ENCODE measurements at places on chromosomes 6 and 20.

DNA sequence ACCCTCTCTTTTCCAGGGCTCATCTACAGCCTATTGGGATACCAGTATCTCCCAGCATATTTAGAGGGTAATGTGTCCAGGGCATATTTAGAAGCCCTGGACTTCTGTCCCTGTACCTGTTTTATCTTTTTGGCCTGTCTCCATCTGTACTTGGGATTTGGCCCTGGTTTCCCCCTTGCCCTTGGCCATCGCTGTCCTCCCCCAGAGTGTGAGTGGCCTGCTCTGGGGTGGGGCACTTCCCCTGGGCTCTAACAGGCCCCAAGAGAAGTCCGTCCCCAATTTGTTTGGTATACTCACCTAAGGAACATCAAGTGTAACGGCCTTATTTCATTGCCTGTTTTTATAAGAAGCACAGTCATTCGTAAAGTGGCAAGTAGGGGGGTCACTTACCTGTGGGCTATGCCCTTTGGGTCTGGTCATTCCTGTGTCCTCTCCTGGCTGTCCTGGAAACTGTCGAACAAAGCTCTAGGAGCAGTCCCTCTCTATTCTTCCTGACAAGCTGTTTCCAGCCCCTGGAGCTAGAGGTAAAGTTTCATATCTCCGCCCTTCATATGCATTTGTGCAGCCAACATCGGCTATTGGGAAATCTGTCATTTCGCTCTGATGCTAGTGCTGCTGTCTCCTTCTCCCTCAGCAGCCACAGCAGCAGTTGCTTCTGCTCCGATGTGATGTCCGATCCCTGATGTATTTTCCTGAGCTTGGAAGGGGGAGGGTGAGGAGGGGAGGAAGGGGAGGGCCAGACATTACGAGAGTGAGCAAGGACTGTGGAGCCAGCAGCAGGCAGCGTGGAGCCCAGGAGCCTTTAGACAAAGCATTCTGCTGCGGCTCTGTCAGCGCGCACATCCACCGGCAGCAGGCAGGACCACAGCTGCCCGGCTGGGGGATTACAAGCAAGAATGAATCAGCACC, 83.4 kb downstream of the TCP11 start:
- DNase-seq: no peak

DNA sequence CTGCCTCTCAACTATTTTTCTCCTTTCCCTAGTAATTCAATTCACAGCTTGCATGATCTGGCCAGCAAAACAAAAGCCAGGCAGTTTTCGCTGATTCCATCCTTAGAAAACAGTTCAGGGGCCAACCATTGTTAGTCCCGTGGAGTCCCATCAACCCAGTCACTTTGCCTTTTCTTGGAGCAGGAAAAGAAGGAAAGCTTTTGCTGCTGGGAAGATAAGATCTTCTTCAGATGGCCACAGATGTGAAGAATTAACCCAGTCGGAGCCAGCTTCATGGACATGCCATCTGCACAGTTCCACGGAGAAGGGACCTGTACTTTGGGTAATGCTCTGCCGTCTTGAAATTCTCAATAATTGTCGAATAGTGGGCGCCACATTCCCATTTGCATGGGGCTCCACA, 76.9 kb upstream of the TSHZ2 start:
- no peak for DNase-seq

DNA sequence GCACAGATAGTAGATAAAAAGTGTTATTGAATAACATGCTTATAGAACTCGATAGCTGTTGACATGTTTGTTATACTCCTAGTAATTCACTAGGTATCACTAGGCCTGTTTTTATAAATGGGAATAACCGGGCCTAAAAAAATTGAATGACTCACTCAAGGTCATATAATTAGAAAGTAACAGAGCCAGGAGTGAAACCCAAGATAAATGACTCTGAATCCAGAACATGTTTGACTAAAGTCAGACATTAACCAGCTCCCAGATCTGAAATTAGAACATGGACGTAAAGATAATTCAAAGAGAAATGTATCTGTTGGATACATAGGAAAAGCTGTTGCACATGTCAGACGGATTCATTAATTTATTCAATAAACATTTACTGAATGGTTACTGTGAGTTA, 26.9 kb downstream of the RGS17 start:
- no peak for DNase-seq

DNA sequence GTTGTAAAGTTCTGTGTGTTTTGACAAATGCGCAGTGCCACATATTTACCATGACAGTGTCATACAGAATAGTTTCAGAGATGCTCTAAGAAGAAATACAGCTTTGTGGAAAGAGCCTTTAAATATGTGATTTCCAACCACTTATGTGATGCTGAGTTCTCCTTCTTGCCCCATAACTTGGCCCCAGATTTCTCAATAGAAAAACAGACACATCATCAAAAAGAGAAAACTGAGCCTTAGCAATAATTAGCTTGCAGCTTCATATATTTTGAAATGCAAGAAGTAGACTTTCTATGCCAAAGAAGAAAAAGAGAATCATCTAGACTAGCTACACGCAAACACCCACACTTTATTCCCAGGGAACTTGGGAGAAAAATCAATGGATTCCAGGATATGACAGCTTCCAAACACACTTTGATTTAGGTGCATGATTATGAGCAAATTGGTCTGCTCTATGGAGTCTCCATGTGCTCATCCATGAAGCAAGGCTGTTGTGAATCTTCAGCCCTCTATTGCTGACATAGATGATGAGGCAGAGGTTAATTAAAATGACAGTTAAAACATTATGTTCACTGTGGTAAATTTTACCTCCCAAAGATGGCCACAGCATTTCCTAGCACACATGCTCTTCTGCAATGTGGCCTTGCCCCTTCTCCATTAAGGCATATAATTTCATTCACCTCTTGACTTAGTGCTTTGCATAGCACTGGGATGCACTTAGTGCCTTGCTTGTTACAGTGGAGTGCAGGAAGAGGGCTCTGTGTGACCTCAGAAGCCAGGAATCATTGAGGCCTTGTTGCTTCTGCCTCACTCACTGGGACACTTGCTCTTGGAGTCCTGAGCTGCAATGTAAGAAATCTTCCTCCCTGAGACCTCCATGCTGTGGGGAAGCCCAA, 174.6 kb downstream of the SYNDIG1 start:
- no peak for DNase-seq

- DNase-seq: no peak
Measured at GRCh38 chr6:47163536-47163935, 121.4 kb upstream of the ADGRF1 start.

DNA sequence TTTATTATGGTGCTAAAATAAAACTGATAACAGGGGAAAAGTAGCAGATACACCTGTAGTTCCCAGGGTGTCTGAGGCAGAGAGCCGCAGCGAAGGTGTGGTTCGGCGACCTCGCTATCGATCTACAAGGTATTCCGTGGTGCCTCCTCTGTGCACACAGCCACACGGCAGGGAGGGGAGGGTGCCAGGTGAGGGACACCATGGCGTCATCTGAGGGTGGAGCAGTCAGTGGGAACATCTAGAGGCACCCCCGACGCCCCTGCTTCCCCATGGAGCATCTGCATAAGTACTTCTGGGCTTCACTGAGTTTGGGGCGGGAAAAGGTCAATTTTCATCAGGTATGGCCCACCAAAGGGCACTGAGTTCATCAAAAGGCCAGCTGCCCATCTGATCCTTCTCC, 243.3 kb downstream of the TAF4 start:
- no peak for DNase-seq

DNA sequence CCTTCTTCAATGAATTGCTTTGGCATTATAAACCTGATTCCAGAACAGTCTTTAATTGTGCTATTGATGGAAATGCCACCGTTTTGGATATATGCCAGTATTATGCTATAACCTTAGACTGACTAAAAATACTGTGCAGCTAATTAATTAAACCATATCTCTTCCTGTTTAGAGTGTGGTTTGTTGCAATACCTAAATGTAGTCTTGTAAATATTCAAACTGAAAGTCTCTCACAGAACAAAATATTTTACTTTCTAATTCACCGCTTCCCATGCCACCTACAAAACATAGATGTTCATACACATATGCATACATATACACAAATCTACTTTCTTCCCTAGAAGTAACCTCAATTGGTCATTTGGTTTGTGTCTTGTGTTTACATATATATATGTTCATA, 126.6 kb downstream of the SIM1 start:
- DNase-seq: no peak

GRCh38 chr6:11734861-11735613, 43.6 kb downstream of the ADTRP start:
- no peak for DNase-seq

GRCh38 chr6:25446830-25447569, 167.8 kb downstream of the CARMIL1 start:
- no peak for DNase-seq

DNA sequence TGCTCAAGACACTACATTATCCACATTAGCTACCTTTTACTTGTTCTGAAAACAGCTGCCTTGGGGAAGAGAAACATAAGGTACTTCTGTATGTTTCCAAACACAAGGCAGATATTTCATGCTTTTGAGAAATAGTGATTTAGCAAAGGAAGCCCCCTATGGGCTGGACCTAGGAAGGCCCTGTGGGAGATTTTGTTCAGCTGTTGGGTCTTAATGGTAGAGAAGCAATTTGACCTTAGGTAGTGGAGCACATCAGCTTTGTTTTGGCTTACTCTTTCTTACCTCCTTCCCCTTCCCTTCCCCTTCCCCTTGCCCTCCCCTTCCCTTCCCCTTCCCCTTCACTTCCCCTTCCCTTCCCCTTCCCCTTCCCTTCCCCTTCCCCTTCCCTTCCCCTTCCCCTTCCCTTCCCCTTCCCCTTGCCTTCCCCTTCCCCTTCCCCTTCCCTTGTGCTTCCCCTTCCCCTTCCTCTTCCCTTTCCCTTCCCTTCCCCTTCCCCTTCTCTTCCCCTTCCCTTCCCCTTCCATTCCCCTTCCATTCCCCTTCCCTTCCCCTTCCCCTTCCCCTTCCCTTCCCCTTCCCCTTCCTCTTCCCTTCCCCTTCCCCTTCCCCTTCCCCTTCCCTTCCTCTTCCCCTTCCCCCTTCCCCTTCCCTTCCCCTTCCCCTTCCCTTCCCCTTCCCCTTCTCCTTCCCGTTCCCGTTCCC, 84.6 kb downstream of the ANKS1A start:
- DNase-seq: no peak

- DNase-seq: no peak
Measured at GRCh38 chr6:35229304-35229703, 15.5 kb downstream of the SCUBE3 start.

DNA sequence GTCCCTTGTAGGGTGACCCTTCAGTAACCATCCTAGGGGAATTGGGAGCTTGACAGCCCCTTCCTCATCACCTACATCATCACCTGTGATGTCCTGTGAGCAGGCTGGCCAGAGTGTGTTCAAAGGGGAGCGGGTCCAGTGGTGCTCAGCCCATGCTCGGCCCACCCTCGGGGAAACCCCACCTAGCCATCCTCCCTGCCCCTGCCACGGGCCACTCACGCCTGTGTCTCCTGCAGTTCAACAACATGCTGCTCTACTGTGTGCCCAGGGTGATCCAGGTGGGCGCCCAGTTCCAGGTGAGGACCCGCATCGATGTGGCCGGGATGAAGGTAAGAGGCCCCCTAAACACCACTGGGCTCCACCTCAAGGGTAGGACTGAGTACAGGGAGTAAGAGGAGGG, 10.1 kb downstream of the FGD2 start:
- no peak for DNase-seq

DNA sequence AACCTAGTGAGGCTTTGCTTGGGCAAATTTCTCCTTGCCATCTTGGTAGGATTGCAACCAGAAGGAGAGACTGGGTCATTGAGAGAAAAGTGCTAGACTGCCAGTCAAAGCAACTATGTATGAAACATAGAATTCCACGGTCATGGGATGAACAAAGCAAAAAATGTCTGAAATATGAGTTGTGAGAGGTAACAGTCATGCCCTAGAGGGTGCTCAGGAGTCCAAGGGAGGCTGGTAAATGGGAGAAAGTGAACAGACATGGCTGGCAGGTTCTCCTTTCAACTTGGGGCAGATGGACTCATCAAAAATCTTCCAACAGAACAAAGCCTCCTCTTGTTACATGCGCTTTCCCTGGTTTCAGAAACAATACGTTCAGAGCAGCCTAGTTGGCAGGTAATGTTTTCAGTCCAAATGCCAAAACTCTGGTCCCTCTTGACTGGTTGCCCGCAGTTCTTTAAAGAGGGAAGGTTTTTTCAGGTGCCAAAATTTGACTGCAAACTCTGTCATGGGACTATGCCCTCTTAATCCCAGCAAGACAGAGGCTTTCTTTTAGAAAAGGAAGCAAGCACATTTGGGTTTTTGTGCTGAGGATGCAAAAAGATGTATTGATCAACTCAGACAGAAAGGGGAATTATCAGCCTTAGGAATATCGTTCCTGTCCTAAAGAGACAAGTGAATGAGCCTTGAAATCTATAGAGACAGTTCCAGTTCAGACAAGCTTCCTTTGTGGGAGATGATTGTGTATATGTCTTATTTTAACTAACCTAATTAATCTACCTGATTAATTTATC, 68.5 kb upstream of the SASH1 start:
- no peak for DNase-seq

GRCh38 chr20:47885909-47886453, 100.7 kb upstream of the SULF2 start:
- DNase-seq: no peak

DNA sequence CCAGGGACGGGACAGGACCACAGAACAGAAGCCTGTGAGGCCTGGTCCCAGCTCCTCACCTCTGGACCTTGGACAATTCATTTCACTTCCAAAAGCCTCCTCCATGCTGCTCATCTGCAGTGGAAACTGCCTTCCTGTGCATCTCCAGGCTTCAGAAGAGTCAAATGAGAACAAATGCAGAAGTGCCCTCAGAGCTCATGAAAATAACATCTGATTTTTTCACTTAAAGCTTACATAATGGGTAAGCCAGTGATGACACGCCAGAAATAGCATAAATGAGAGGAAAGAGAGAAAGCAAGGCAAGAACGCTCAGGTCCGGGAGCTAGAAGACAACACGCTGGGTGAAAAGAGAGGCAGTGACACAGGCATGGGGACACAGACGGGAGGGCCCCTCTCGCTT, 7.9 kb downstream of the CNKSR3 start:
- no peak for DNase-seq

DNA sequence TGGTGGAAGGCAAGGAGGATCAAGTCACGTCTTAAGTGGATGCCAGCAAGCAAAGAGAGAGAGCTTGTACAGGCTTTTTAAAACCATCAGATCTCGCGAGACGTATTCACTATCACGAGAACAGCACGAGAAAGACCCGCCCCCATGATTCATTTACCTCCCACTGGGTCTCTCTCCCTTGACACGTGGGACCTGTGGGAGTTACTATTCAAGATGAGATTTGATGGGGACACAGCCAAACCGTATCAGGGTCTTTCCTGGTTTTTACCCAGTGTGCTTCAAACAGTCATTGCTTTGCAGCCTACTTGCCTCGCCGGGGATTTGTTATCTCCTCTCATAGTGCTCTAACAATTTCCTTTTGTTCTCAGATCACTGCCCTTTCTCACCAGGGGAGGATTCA, 108.2 kb downstream of the UST start:
- no peak for DNase-seq

Data from omental fat pad (tissue), 4 donors.